ENCODE measurements at places on chromosomes 16 and 17.

DNA sequence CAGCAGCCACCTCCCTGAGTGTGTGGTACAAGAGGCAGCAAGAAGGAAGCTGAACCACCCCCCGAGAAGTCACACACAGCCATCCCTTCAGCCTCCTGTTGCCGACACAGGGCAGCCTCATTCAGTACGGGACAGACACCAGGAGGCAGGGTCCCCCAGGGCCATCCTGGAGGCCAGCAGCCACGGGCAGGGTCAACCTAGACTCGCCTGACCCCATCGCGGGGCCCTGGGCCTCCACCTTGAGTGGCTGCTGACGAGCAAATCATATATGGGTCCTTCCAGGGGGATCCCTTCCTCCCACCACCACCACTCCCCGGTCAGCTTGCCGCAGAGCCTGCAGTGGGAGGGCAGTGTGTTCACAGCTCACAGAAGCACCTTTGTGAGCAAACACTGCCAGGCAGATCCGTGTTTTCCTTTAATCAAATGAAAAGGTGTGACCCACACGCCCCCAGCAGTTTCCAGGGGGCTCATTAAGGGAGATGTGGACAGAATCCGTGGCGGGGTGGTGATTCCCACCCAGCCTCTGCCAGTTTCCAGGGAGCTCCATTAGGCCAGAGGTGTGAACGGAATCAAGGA is 5.6 kb upstream of the ACSF3 start:
- no peak for DNase-seq

DNA sequence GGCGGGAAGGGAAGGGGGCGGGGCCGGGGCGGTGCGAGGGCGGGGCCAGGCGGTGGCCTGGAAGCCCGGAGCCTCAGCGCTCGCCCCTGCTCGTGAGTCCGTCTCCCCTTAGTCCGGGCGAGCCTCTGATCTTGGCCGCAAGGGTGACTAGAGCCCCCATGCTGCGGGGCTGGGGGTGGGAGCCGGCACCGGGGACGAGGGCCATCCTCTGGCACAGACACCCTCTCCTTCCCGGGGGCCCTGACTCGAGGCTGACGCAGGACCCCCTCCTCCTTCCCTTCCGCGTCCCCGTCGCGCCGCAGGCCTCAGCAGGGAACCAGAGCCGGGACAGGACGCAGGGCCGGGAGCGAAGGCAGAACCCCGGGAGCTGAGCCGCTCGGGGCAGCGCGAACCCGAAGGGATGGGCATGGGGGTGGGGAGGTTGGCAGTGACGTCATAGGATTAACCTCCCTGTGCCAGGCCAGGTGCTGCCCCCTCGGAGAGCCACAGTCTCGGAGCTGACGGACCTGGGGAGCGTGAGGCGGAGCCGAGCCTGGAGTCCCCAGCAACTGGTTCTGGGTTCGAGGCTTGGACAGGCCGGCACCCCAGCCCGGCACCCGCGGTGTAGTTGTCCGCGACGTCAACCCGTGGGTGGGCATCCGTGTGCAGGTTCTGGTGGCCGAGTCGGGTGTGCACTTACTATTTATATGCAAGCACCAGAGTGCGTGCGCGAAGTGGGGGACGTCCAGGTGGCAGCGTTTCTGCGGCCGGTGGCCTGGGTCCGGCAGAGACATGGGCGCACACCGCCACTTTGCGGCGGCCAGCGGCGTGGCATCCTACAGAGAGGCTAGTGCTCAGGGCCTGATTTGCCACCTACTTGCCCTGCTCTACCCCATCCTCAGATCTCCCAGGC is 503 bp upstream of the PLCD3 start:
- DNase-seq = peak; percentile 55

DNA sequence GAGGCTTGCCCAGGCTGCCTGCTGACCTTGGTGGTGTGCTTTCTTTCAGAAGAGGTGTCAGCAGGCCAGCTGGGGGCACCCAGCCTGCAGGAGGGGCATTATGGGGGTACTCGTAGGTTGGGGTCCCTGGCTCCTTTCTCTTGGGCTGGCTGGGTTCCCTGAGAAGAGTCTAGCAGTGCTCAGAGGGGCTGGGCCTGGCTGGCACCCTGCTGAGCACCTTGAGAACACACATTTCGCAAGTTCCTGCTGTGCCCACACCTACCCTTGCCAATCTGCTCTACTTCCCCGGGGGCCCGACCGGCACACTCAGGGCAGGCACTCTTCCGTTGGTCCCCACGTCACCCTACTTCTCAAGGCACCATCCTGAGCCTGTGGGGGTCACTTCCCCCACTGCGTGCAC is 5.1 kb downstream of the CEMP1 start:
- DNase-seq = no peak

GRCh38 chr17:81324851-81325713 is 30.0 kb upstream of the SLC38A10 start:
- DNase-seq = no peak

DNA sequence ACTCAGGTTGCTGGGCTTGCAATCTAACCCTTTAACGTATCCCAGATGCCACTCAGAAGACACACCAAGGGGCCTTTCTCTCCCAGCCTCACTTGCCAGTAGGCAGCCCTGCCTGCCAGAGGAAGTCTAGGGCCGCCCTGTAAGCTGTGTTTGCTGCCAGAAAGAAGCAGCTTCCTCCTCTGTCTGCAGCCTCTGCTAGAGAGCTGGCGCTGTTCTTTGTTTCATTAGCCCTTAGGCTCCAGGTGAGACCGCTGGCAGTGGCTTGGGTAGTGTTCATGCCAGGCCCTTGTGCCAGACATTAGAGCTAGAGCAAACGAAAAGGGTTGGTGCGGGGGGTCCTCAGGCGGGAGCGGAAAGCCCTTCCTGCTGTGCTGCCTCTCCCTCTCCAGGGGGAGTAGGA is 8.9 kb downstream of the CTRL start:
- DNase-seq = no peak
